Naive thymus-derived CD4-positive, alpha-beta T cell (primary cell): ENCODE measurements at places on chromosomes 6 and 20. TPM values are rescaled to one million over a fixed set of nuclear protein-coding genes. Genes with fewer than 3 reads are reported as not detected.
A peak's percentile ranks its signal among the peaks of the same experiment; 100 is the strongest.

GRCh38 chr6:45148278-45148677 is 179.9 kb upstream of the RUNX2 start:
- no peak for DNase-seq

DNA sequence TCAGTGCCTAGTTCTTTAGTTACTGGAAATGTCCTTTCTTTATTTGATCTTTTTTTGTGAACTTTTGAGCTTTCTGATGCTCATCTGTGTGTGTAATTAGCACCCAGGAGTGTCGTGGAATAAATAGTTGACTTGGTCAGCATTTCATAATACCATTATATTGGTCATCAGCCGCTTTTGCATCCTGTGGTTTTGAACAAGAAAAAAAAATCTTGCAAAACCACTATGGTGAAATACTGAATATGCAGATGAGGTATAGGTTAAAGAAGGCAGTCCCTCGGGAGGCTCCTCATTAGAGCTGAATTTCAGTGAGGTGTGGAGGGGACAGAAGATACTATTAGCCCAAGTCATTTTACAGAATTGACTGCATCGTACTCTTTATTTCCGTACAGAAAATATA is 90.1 kb downstream of the FOXO3 start:
- DNase-seq: no peak

DNA sequence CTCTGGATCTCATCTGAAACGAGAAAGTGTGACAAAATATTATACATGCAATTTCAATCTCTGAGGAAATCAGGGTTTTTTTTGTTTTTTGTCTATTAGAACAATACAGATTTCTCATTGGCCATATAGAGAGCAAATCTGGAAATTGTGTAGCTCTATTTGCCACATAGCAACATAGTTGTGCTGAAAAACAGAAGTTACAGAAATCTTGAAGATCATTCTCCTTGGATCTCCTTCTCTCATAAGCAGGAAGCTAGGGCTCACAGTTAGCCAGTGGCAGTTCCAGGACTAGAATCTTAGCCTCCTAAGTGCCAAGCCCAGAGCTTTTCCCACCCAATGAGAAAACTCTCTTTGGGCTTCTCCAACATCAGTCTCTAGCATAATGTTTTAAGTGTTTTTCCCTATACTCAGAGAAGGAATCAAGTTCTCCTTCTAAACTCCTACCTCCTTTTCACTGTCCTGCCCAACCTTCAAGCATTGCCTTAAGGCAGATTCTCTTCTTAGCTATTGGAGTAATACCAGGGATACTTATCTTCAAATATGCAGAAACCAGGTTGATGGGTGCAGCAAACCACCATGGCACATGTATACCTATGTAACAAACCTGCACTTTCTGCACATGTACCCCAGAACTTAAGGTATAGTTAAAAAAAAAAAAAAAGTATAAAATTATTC is 211.6 kb downstream of the ALDH8A1 start:
- DNase-seq: no peak

GRCh38 chr20:46378412-46379009 is 27.9 kb downstream of the ELMO2 start:
- no peak for DNase-seq

- DNase-seq: no peak
Observed at GRCh38 chr6:44267252-44267651, 1.9 kb upstream of the NFKBIE start.

DNA sequence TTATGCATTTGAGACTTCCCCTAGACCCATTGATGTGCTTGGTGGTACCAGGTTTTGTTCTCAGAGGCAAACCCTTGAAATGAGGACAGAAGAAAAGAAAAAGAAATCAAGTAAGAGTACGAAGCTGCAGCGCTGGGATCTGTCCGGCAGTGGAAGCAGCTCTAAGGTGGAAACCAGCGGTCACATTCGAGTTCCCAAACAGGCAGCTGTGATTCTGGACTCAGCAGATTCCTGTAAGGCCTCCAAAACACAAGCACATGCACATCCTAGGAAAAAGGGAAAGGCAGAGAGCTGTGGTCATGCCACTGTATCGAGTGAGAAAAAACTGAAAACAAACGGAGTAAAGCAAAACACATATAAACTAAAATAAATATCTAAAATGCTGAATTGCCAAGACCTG is 4.5 kb downstream of the FAM217B start:
- DNase-seq: no peak

DNA sequence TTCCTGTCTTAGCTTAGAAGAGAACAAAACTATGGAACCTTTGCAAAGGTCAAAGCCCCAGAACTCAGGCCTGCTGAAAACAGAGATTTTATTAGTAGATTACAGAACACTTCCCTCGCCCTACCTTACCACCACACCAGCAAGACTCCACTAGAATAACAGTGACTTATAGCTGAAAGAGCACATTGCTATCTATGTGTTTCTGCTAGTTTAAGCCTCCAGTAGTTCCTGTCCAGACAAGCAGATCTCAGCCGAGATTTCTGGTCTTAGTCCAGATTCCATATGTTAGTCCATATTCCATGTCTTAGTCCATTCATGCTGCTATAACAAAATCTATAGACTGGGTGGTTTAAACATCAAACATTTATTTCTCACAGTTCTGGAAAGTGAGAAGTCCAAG is 412.3 kb upstream of the ID4 start:
- no peak for DNase-seq

- DNase-seq: no peak
Observed at GRCh38 chr20:13355411-13355810, 134.3 kb downstream of the ISM1 start.

GRCh38 chr6:32713241-32713640 is 27.9 kb upstream of the HLA-DQA2 start:
- no peak for DNase-seq

- no peak for DNase-seq
Observed at GRCh38 chr6:117034971-117035370, 157.9 kb downstream of the RFX6 start.

GRCh38 chr6:39665861-39666260 is 59.3 kb downstream of the KIF6 start:
- DNase-seq: no peak

GRCh38 chr20:57001126-57001767 is 265.2 kb downstream of the BMP7 start:
- DNase-seq: no peak

DNA sequence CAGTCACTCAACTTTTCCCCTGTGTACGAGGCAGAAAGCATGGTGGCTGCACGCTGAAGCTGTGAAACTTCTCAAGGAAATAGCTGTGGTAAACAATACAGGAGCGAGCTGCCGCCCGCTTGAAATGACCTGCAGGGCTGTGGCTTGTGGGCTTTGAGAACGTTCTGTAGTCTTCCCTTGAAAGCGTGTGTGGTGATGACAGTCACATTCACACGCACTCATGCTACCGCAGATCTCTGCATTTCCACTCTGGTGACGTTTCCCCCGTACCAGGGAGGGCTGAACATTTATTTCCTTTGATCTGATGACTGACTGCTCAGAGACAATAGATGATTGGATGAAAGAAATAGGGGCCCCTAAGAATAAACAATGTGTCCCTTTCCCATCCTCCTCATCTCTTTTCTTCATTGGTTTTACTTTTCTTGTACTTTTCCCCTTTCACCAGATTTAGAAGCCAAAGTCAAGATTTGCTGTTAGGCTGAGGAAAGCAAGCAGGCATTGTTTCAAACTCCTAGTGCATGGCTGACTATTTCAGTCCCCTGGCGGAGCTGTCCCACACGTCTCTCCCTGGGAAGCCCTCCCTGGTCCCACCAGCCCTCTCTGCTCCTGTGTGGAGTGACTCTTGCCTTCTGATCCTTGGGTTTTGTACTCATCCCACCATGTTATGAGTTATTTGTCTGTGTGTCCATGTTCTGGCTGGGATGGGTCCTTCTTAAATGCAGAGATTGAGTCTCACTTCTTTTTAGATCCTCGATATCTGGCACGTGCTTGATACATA is 3.9 kb downstream of the SYTL3 start:
- DNase-seq: peak; percentile 59

DNA sequence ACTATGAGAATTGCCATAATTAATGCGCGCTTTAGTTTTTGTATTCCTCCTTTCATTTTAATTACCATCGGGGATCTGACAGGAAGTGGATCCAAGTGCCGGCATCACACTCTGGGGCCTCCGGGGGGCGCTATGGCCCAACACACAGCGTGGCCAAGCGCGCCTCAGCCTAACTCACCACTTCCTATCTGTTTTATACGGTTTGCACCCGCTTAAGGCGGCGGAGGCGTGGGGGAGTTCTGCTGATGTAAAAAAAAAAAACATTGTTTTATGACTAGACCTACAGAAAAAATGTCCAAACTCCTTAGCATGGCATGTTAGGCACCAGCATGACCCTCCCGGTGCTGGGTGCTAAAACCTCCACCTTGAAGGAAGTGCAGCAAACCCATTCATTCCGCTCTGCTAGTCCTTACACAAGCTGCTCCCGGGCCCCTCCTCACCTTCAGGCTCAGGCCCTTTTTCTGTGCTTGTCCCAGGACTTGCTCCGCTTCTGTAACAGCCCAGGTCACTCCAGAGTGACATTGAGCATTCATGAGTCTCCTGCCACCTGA is 4.5 kb upstream of the EBF4 start:
- peak; percentile 79 for DNase-seq

DNA sequence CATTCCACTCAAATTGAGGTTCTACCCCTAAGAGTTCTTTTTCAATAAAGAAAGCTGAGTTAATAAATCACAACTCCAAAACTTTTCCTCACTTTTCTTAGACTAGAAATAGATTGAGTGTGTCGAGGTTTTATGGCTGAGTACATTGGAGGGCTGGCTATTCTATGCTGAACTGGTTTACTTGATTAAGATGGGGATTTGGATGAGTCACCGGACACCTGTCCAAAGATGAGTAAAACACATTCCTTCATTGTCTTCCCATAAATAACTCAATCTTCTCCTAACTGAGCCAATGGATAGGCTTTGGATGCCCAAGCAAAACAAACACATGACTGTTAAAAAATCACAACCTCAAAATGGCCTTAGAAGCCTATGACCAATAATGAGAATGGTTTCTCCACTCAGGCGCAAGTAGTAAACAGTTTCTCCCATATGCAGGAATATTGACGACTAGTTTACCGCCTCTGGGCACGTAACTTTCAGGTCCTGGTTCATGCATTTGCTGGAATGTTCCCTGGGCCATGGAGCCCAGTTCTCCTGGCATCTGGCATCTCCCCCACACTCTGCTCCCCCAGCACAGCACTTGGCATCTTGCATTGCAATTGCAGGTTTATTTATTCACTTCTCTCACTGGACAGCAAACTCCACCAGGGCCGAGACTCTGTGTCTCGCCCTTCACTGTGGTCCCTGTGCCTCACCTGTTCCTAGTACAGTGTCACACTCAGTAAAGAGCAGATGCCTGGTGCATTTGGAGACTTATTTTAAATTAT is 43.9 kb downstream of the BCAS1 start:
- DNase-seq: no peak

GRCh38 chr6:20234136-20234535 is 21.9 kb upstream of the MBOAT1 start:
- DNase-seq: no peak

DNA sequence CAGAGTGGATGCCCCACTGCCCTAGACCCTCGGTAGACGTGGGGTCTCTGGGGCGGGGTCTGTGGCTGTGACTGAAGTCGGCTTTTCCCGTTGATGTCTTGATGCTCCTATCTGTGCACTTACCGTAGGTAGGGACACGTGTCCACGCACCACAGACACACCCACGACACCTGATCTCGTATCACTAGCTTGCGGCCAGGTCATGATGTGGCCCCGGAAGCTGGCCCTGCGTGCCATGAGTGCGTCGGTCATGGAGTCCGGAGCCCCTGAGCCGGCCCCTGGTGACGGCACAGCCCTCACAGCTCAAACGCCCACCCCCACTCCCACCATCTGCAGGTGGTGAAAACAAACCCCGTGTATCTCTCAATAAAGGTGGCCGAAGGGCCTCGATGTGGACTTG is 33.9 kb upstream of the MRGBP start:
- no peak for DNase-seq

DNA sequence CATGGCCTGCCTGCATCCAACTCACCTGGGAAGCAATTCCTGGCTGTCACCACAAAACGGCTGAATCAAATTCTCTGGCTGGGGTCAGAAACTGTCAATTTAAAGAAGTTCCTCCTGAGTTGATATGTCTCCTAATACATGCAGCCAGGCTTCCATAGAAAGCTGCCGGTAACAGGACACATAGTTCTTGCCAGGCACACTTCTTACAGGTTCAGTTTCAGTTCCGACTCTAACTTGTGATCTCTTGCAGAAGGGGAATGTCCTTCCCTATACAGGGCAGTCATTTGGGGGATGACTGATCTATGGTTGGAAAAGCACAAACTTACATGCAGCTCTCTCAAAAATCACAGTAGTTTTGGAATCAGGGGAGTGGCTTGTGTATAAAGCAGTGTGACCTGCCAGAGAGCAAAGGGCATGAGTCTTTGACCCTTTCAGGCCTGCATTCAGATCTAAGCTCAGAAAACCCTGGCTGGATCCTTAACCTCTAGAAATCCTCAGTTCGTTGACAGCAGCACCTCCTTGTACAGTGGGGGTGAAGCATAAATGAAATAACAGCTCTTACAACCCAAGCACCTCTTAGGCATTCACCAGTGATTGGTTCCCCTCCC is 195.6 kb downstream of the SCP2D1 start:
- DNase-seq: no peak

DNA sequence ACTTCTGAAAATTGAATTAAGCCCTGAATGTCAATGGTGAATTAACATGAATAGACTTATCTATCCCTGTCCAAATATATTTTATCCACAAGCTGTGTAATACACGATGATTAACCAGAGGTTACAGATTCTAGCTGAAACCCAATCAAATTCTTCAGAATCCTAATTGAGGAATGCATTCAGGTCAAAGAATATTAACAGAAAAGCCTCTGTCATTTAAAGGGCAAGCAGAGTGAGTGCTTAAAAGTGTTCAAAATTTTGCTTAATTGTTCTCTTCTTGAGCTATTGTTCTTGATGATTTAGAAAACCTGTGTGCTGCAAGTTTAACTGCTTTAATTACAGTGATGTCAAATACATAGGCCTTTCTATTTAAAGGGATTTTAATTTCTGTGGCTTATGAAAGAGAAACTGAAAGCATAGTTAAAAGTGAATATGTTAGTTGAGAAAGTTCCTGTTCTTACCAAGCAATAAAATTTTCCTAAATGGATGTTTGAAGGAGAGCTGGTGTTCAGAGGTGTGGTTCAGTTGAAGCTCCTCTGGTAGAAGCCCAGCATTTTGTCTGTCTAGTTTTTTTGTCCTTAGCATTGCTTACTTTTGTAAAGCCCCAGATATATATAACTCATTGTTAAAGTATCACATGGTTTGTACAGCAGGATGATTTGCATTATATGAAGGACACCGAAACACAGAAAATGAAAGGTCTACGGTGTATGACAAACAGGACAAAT is 466.3 kb upstream of the PLCB4 start:
- peak; percentile 1 for DNase-seq

CST7 gene
- total RNA-seq: 2.3 TPM

CLIC1 gene
- total RNA-seq: 269 TPM

HLA-DQA1 gene
- 43.4 TPM for total RNA-seq

MAP3K5 gene
- total RNA-seq: 30.0 and 32.5 TPM in 2 replicates

PLA2G7 gene
- 8.9 TPM for total RNA-seq
